ENCODE measurements at places on chromosomes 7 and 10. TPM values are rescaled to one million over a fixed set of nuclear protein-coding genes. Genes with fewer than 3 reads are reported as not detected.

The CRYGN gene
- total RNA-seq: 1.0 TPM

The GRID1 gene
- total RNA-seq: 3.2 TPM

The GPRIN2 gene
- total RNA-seq: not detected

DNA sequence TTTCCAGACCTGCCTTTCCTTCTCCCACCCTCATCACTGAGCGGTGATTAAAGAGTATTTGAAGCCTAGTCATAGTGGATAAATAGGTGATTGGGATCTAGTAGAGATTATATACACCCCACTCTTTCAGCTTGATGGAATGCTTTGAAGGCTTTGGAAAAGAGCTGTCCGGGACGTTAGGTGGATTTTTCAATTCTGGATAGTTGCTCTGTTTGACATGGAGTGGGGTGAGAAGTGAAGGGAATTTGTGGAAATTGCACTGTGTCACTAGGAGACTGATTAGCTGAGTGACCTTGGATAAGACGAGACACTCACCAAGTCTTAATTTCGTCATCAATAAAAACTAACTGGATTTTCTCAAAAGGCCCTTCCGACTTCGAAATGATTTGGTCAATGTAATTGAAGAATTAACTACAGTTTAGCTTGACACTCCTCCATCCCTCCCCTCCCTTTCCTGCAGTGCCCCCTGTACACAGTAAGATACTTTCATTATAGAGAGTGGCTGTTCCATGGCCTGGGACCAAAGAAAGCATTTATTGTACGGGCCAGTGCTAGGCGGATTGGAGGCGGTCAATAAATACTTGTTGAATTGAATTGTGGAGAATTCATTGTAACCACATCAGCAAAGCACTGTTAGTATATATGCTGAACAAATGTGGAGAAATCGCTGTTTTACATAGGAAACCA lies 962 bp downstream of the ZKSCAN1 start:
- DNase-seq: no peak

DNA sequence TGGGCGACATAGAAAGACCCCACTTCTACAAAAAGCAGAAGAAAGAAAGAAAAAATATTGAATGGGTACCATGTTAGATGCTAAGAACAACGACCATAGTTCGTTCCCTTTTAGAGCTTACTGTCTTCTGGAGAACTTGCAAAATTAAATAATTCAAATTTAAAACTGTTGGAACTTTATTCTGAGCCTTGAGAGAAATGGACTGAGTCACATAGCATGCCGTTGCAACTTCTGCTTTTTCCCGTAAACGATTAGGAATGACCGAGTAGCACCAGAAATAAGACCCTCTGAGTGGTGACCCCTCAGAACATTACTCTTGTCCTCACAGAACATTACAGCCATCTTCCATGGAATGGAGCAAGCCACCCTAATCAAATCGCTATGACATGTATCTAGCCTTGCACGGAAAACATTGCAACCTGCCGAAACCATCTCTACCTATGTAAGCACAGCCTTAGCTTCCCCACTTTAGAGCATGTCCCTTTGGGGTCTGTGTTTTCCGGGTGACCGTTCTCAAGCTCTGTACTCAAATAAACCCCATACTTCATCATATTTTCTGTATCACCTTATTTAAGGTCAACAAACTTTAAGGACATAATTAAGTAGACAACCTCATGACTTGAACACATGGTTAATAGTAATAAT lies 179.1 kb downstream of the PRKCQ start:
- DNase-seq: no peak

- DNase-seq: no peak
Observed at GRCh38 chr7:108072116-108072515, 58.0 kb downstream of the LAMB4 start.

The PHKG1 gene
- 0.31 TPM for total RNA-seq

The NODAL gene
- total RNA-seq: not detected

GRCh38 chr7:92987538-92987937 lies 130.2 kb downstream of the SAMD9 start:
- DNase-seq: no peak

GRCh38 chr7:132161976-132162375 lies 414.3 kb downstream of the PLXNA4 start:
- no peak for DNase-seq

GRCh38 chr10:123526356-123527064 lies 139.6 kb upstream of the GPR26 start:
- DNase-seq: no peak

DNA sequence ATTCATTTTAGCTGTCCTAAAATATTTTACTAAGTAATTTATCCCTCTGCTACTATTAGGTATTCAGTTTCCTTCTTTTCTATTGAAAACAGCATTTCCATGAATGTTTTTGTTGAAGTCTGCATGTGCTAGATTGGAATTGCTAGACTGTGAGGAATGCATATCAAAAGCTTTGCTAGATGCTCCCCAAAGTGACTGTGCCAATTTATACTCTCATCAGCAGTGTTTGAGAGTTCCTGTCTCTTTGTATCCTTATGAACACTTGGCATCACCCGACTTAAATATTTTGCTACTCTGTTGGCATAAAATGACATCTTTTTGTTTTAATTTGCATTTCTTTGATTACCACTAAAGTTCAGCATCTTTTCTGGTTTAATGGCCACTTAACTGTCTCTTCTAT lies 45.0 kb upstream of the PRR15 start:
- DNase-seq: no peak

The FGF8 gene
- total RNA-seq: not detected

The SPDYE2B gene
- not detected for total RNA-seq

DNA sequence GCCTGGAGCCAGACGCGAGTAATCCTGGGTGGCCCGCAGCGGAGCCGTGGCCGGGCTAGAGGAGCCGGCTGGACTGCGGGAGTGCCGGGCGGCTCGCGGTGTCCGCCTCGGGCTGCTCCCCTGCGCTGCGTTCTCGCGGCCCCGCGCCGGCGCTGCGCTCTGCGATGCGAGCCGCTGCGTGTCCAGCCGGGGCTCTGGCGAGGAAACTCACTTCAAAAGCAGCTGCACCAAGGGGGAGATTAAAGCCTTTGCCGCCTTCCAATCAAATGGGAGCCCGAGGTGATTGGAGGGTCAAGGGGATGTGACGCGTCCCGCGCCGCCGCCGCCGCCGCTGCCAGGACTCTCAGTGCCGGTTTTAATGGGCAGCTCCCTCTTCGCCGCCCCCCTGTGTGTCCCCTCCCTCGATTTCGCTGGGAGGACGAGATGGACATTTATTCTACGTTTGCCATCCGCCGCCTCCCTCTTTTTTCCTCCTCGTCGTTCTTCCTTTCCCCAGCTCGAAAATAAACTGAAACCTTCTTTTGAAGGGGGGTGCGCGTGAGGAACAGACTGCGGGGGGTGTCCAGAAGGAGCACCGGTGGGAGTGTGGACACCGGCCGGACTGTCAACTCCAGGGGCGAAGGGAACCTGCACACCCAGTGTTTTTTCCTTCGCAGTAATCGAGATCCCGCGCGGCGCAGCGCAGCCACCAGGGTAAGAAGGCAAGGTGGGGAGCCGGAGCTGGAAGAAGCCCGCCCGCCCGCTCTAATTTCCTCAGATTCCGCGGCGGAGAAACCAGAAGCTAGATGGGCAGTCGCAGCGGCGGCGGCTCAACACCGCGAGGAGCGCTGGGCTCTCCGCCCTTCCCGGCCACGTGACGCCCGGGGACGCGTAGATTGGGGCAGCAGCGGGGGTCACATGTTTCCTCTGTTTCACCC lies at the start of gene ZNF503:
TSS of gene ZNF503 (minus strand) at position 196 of the 917 bp plus-strand sequence. CDS start 345 bp downstream, outside the sequence.
- peak; percentile 84 for DNase-seq

GRCh38 chr10:90605506-90605905 lies 252.3 kb downstream of the HTR7 start:
- DNase-seq: no peak

GRCh38 chr7:46396481-46396880 lies 475.4 kb upstream of the IGFBP3 start:
- no peak for DNase-seq

DNA sequence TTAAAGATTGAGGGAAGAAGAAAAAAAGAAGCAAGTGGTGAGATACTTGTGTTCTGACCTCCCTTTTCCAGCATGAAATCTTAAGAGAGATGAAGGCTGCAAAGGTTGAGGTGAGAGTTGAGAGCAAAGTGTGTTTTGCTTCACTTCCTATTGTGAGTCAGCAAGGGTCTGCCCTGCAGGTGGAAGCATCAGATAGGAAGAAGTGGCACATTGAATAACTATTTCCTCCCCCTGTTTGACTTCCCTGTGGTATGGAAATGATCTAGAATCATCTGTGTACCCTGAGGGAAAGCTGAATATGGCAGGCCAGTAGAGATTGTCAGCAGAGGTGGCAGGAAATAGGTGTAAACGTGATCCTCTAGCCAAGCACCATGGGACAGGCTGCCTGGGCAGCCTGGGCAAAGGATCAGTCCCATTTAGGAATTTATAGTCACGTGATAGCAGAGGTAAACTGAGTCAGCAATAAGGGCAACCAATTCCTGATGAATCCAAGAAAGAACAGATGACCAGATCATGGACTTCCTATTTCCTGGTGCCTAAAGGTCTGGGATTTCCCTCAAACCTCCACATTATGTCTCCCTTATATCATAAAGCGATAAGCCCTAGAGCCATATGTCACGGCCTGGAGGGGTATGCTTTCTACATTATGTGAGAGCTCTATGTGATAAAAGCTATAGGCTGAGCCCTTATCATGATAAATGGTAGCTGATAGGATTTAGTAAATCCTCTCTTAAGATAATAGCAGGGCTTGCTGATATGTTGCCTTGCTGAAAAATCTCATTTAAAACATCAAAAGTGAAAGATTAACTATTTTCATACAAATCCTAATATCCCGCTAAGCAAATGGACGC lies 287.0 kb downstream of the MDFIC start:
- no peak for DNase-seq

- no peak for DNase-seq
Observed at GRCh38 chr7:55651057-55651456, 78.8 kb upstream of the VOPP1 start.

GRCh38 chr10:44891721-44892120 lies 19.4 kb upstream of the TMEM72 start:
- no peak for DNase-seq

DNA sequence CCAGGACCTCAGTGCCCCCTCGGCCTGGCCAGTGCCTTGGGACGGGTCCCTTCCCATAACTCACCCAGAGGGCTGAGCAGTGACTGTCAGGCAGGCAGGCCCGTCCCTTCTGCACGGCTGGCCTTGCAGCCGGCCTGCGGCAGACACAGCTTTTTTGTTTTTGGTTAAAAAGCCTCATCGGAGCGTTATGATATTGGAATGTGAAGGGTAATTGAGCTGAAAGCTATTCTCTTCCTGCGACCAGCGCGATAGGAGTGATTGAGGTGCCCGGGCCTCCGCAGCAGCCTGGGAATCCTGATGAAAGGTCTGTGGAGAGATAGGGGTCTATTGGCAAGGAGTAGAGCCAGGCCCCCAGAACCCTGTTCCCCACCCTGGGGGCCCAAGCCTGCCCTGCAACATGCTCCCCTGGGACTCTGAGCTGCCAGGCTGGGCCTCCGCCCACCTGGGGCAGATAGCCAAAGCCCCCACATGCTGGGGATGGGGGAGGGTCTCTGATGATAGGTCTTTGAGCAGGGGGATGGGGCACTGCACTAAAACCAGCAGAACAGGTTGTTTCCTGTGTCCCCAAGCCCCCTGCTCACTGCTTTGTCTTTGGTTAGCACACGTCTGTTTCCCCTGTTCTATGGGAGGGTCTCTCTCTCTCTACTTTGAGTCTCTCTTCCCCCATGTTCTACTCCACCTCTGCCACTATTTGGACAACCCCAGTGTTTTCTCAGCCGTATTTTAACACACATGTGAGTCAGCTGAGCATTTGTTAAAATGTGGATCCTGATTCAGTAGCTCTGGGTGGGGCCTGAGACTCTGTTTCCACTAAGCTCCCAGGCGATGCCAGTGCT lies 131.9 kb downstream of the CDH23 start:
- DNase-seq: no peak

GRCh38 chr7:128456255-128456725 lies 612 bp downstream of the HILPDA start:
- DNase-seq: no peak

GRCh38 chr10:96367470-96367869 lies 8.7 kb upstream of the OPALIN start:
- no peak for DNase-seq

DNA sequence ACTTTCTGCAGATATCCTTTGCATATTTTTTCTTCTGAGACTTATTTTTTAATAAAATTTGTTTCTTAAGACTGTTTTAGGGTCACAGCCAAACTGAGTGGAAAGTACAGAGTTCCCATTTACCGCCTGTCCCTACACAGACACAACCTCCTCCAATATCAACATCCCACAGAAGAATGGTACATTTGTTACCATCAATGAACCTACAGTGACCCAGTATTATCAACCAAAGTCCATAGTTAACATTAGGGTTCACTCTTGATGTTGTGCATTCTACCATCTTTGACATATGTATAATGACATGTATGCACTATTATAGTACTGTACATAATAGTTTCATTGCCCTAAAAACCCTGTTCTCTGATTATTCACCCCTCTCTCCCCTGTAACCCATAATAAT lies 14.6 kb upstream of the REEP3 start:
- DNase-seq: no peak

The GPR15LG gene
- not detected for total RNA-seq

The NPC1L1 gene
- total RNA-seq: 0.24 TPM

- DNase-seq: no peak
Observed at GRCh38 chr10:8473205-8473604, 418.7 kb downstream of the GATA3 start.

DNA sequence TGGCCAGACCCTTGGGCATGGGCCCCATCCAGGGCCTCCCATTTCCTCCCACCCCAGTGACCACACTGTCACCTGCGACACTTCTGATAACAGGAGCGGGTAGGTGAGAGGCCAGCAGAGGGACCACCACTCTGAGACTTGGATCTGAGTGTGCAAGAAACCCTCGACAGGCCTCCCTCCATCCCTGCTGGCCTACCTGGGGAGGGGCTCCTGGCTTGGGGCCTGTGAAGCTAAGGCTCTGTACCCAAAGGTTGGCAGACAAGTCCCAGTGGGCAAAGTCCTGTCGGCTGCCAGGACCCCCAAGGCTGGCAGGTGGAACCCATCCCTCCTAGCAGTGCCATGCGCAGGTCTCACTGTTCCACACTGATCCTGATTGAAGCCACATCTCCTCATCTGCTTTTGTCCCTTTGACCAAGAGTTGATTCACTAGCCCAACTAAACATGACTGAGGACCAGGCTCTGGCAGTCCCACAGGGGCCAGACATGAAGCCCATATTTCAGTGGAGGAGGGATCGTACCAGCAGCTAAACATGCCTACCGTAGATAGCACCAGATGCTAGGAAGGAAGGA lies 1.2 kb upstream of the PGAM2 start:
- DNase-seq: no peak

GRCh38 chr7:153389261-153389660 lies 629.7 kb downstream of the ACTR3B start:
- no peak for DNase-seq

- no peak for DNase-seq
Observed at GRCh38 chr10:81036257-81036656, 498.6 kb downstream of the SH2D4B start.

- DNase-seq: no peak
Observed at GRCh38 chr7:149767068-149767467, 6.3 kb downstream of the ZNF467 start.

- no peak for DNase-seq
Observed at GRCh38 chr7:20408467-20408826, 77.7 kb downstream of the ITGB8 start.

Data from omental fat pad (tissue), 4 donors.